ENCODE measurements at places on chromosomes 4 and X.
A peak's percentile ranks its signal among the peaks of the same experiment; 100 is the strongest.

GRCh38 chrX:118847676-118848075, 24.1 kb downstream of the ZCCHC12 start:
- DNase-seq = peak; percentile 62

DNA sequence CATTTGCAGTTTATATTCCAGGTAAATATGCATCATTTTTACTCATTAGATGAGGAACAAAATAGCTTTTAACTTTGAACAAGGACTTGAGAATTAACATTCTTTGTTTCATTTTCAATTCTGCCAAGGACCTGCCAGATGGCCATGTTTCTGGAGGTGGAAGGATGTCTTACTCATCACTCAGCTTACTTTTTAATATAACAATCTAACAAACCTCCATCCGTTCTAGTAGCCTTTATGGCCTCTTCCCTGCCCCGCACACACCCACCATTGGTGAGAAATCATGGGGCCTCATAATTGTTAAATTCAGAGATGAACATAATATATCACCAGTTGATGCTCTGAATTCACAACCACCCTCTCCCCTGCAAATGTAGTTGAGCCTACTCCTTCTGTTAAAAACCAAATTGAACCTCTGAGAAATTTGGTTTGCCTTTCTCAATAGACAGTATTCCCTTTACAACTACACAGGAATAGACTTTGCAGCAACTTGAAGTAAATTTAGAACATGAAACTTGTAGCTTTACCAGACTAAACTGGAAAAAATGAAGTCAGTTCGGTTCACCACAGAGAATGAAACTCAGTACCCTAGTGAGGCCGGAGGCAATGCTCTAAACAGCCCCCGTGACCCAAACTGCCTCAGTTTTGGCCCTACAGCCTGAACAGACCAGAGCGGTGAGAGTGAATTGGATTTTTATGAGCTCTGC, 50.1 kb upstream of the ACSL4 start:
- peak; percentile 20 for DNase-seq

DNA sequence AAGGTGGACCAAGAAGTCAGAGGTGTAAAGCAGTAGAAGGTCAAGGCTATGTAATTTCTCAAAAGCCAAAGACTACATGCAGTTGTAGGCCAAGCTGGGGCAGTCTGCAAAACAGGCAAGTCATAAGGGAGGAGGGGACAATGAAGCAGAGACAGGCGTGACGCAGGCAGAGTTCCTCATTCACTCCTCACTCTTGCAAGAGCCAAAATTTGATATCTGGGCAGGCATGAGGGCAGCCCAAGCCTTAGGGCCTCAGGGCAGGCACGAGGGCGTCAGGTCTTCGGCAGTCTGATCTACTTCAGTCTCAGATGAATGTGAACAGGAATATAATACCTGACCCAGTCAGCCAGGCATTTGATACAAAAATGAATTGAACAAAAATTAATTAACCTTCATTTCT, 86.4 kb upstream of the AGA start:
- no peak for DNase-seq

DNA sequence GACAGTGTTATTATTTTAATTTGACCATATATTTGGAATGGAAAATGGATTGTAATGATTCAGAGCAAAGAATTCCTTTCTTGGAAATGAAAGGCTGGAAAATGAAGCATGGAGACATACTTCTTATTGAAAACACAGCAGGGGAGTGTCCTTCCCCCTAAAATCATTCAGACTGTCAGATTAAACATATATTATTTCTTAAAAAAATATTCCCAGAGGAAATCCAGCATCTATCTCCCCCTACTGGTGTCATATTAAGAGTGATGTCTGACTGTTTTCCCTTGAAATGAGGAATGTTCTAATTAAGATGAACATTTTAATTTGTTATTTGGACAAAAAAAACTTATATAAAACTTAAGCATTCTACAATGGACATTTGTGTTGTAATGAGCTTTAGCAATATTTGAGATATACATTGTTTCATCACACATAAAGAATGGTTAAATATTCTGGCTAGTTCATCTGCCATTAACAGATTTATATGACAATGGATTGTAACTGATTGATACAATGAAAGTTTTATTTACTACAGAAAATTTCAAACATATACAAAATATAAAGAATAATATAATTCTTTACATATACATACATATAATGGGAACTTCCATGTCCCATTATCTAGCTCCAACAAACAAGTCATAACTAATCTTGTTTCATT, 264.6 kb downstream of the SPRY1 start:
- DNase-seq = peak; percentile 60

- DNase-seq = peak; percentile 1
Measured at GRCh38 chrX:18793601-18794089, 86.2 kb downstream of the PPEF1 start.

DNA sequence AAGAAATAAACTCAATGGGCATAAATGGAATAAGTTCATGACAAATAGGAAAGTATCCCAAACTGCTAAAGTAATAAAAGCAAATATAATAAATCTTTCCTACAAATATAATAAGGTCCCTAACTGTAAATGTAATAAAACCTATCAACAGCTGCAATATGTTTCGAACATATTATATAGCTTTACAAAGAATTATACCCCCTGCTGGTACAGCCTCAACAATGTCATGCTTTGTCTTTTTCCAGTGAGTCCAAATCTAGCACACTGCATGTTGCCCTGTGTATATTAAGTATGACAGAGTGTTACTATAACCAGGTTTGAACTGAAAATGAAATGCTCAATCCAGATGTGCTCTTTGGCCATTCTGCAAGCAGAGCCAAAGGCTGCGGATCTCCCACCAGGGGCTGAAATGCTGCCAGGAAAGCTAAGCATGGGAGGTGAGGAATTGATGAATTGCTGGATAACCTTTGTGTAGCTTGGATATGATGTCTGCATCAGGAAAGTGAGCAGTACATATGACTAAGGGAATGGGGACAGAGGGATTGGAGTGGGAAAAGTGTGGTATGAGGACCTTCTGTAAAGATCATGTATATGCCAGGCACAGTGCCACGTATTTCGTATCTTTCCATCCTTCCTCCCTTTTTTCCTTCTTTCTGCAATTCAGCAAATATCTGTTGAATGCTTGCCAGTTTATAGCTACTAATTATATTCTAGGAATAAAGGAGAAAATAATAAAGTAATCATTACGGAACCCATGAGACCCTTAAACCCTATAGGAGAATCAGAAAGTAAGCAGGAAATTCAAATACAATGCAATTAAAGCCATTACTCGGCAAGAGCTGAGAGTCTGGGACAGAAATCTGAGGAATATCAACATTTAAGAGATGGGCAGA, 954.6 kb upstream of the LCORL start:
- peak; percentile 13 for DNase-seq

DNA sequence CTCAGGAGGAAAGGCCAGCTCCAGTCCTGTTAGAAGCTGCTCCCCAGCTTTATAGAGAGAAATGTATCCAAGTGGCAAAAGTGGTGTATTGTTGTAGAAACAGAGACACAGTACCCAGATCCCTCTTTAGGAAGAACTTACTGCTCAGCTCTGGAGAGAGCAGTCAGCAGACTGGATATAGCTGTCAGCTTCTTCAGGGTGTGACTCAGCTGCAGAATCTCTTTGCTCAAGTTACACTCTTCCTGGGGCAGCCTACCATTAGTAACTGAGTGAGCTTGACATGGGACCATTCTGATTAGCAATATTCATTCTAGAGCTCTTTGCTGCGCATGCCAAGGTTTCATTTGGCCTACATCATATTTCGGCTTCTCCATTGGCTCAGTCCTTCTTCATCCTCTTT, 40.5 kb downstream of the ATP1B4 start:
- peak; percentile 11 for DNase-seq

DNA sequence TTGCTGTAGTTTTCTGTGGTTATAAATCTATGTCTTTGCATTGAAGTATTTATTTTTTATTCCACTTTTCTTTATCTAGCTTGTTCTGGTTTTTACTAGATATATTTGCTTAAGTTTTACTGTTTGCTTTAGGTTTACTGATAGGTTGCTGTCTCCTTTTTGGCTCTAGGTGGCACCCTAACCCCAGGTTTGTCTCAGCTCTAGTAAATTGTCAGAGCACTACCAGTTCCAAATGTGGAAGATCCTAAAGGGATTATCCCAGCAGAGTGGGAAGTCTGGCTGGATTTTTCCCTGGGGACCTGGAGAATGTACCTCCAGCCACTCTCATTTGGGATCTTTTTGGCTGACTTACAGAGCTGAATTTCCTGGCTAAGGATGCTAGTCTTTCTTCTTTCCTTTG, 106.1 kb downstream of the PBDC1 start:
- peak; percentile 64 for DNase-seq

GRCh38 chr4:24970191-24970590, 57.3 kb upstream of the CCDC149 start:
- no peak for DNase-seq

DNA sequence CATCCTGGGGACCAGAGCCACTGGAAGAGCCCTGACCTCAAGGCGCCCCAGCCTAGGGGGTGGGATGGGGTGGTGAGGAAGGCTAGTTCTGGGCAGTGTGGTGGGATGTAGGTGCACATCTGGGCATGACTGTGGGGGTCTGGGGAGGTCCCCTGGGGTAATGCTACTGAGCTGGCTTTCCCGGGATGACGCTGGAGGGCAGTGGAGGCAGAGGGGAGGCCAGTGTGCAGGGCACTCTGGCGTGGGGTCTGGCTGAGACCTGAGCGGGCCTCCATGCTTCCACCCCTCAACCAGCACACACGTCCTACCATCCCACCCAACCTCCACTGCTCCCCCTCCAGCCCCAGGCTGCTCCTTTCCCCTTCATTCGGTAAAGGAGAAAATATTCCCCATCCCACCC, 4.8 kb upstream of the SH3BP2 start:
- no peak for DNase-seq

DNA sequence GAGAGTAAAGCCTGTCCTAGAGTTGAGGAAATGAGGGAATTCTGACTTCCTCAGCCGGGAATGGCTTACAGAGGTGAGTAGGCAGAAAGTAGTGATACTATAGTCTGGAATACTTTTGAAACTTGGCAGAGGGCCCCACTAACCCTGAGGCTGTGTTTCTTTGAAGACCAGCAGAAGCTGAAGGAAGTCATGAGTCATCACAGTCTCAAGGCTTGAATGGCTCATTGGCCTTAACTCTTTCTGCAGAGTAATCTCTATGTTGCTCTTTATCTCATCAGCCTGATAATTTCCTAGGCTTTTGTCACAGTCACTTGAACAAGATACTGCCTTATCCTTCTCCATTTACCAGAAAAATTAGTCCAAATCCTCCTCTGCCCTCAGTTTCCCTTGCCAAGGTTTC, 80.8 kb downstream of the ANKRD50 start:
- DNase-seq = peak; percentile 96

GRCh38 chr4:53714236-53715140, 123.2 kb upstream of the LNX1 start:
- peak; percentile 40 for DNase-seq

GRCh38 chr4:94305466-94306225, 37.0 kb downstream of the HPGDS start:
- DNase-seq = no peak

- DNase-seq = no peak
Measured at GRCh38 chrX:17596061-17596460, 141.2 kb upstream of the SCML1 start.

GRCh38 chr4:139902321-139903320, 237.0 kb downstream of the MGST2 start:
- DNase-seq = peak; percentile 40

- DNase-seq = no peak
Measured at GRCh38 chr4:1111259-1111809, 2.0 kb downstream of the RNF212 start.

- DNase-seq = peak; percentile 55
Measured at GRCh38 chrX:119008110-119008744, 33.8 kb downstream of the LONRF3 start.

GRCh38 chr4:53196882-53197771, 168.7 kb downstream of the SCFD2 start:
- DNase-seq = peak; percentile 95

GRCh38 chr4:150493851-150494250, 88.1 kb upstream of the MAB21L2 start:
- peak; percentile 39 for DNase-seq

DNA sequence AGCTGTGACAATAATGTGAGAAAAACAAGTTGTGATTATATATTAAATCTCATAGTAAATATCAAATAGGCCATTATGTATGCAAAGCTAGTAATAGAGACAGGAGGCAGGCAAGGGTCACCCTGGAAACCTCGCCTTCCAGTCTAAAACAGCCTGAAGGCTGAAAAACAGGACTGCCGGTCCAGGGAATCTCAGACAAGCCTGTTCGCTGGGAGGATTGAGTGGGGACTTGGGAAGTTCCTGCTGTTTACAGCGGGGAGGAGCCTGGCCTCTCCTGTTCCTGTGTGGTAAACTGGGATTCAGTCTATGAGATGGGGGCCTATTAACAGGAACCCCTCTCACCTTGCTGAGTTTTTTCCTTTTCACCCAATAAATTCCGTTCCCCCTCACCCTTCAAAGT, 2317.3 kb downstream of the PCDH7 start:
- no peak for DNase-seq

- no peak for DNase-seq
Measured at GRCh38 chr4:153212736-153213135, 8.5 kb downstream of the TRIM2 start.

DNA sequence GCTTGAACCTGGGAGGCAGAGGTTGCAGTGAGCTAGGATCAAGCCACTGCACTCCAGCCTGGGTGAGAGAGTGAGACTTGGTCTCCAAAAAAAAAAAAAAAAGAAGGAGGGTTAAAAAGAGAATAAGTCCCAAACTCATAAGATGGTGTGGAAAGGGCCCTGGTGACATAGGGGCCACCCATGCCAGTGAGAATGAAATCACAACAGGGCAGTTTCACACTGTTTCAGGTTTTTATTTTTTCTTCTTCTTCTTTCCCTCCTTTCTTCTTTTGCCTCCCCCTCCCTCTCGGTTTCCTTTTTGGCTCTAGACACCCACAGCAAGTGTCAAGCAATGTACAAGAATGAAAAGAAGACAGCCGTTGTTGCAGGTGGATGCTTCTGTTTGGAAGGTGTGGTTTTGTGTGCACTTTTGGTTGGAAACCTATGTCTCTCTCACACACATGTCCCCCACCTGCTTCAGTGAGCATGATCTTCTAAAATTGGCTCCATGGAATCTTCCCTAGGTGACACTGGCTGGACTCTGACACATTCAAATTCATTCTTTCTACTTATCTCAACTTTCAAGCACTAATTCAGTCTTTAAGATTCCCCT, 14.4 kb upstream of the TLR8 start:
- no peak for DNase-seq

DNA sequence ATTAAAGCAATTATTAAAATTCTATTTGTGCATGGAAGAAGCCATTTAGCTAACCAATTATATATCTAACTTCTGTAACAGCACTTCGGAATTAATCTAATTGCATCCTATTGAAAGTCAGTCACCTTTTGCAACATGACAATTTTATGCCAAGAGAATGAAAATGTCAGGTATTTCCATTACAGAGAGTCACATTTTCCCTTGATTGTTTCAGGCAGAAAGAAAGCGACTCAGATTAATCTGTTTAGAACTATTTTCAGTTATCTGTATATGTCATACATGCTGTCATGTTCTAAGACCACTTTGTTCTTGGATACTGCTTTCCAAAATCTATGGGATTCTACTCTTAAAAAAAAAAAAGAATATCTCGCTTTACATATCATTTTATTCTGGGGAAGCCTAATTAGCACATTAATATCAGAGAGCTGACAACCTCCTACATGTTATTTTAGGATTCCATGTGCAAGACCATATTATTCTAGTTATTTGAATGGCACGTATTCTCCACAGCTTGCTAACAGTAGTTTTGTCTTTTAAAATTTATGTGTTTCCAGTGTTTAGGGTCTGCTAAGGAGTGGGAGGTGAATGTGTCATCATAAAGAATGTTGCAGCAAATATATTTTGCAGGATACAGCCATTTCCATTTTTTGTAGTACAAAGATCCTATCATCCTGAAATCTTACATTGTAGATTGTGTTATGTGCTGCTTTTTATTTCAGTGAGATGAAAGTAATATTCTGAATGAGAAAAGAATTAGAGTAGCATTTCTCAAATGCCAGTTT, 31.7 kb downstream of the GALNT7 start:
- DNase-seq = no peak
